ENCODE measurements at places on chromosomes 4 and X.

- DNase-seq: no peak
Observed at GRCh38 chrX:71609095-71609750, 9.1 kb downstream of the CXCR3 start.

DNA sequence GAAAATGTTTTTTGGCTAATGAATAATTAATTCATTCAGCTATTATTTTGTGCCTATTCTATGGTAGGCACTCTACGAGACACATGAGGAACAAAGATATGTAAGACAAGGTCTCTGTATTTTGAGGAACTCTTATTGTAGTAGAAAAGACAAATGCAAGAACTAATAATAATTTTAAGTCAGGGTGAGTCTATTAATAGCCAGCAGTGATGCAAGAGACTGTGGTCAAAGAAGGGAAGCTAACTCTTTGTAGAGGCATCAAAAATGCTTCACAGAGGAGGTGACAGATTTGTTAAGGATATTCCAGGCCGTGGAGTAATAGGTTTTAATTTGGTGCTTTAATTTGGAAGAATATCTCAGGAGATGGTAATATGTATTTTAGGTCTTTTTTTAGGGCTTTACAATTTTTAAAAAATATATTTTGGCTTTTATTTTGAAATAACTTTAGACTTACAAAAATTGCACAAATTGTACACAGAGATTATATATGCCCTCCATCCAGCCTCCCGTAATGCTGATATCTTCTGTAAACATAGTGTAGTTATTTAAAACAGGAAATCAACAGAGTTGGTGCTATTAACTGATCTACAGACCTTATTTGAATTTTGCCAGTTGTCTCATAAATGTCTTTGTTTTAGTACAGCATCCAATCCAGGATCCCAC lies 48.1 kb downstream of the DCLK2 start:
- DNase-seq: peak; percentile 84

DNA sequence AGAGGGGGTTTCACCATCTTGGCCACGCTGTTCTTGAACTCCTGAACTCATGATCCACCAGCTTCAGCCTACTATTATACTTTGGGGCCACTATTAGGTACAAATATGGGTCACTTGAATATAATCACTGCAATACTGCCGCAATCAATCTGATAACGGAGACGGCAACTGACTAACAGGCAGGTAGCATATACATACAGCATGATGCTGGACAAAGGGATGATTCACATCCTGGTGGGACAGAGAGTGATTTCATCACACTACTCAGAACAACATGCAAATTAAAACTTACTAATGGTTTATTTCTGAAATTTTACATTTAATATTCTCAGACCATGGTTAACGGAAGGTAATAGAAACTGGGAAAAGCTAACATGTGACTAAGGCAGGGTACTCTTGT lies 10.9 kb downstream of the LRBA start:
- no peak for DNase-seq

GRCh38 chr4:106898621-106899230 lies 137.4 kb downstream of the DKK2 start:
- DNase-seq: peak; percentile 74

DNA sequence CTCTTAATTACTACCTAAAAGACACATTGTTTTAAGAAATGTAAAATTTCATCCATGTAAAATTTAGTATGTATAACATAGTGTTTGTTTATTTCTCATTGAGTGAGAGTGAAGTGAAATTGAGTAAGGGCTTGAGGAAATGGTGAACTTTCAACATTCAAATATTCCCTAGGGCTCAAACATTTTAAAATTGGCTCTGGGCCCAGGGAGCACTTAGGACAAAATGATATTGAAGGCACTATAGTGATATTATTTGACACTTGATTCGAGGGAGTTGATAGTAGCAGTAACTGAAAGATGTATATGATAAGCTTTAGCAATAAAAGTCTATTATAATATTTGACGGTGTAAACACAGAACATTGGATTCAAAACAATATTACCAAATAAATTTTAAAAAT lies 1244.0 kb upstream of the TENM3 start:
- DNase-seq: no peak

DNA sequence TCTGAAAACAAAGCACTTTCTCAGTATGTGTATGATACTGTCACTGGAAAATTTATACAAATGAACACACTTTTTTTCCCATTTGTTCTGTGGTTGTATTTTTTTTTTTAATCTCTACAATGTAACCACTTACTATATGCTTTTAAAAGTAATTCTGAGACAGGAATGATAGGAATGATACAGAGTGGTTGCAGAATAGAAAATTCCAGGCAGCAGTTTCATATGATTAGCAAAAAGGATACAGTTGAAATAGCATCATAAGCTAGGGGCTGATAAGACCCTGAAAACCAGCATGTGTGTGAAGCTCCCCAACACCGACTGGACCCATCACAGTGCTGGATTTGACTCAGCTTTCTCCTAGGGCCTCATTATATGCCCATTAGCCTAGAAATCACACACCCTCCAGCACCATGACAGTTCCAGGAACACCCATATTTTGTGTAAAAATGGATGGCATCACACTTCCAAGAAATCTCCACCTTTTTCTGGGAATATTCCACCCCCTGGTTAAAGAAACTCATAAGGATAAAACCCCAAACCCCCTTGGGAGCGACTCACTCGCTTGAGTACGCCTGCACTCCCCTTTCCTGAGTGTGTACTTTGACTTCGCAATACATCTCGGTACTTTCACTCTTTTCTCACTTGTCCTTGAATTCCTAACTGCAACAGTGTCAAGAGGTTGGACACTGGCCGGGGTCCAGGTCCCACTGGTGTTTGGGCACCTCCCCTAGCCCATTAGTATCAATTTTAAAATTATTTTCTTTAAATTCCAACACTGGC lies 77.4 kb upstream of the AGA start:
- DNase-seq: no peak

DNA sequence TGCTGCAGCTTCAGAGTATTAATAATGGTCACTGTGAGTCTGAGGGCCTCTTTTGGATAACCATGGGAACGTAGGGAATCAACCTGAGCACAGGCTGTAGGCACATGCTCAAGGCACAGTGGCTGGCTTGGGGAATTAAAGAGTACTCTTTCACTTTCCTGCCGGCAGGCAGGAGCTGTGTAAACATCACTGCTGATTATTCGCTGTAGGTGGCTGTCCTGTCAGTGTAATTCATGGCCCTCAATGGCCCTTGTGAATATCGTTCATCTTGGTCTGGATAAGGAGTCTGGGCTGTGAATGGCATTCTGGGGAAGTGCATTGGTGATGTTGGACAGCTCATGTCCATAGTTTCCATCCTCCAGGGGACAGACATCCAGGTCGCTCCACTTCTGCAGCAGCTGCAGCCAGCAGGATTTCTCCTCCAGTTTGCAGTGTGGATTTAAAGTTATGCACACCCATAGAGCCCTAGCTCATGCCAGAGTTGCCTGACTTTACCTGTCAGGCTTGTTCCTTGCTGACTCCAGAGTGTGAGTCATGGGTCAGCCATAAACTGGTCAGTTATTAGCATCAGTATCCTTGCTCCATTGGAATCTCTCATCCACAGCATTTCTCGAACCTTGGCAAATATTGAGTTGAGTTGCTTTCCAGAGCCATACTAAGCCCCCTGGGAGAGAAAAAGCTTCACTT lies 43.0 kb downstream of the C4orf33 start:
- no peak for DNase-seq

GRCh38 chr4:113502476-113502875 lies 259.1 kb downstream of the CAMK2D start:
- peak; percentile 50 for DNase-seq

DNA sequence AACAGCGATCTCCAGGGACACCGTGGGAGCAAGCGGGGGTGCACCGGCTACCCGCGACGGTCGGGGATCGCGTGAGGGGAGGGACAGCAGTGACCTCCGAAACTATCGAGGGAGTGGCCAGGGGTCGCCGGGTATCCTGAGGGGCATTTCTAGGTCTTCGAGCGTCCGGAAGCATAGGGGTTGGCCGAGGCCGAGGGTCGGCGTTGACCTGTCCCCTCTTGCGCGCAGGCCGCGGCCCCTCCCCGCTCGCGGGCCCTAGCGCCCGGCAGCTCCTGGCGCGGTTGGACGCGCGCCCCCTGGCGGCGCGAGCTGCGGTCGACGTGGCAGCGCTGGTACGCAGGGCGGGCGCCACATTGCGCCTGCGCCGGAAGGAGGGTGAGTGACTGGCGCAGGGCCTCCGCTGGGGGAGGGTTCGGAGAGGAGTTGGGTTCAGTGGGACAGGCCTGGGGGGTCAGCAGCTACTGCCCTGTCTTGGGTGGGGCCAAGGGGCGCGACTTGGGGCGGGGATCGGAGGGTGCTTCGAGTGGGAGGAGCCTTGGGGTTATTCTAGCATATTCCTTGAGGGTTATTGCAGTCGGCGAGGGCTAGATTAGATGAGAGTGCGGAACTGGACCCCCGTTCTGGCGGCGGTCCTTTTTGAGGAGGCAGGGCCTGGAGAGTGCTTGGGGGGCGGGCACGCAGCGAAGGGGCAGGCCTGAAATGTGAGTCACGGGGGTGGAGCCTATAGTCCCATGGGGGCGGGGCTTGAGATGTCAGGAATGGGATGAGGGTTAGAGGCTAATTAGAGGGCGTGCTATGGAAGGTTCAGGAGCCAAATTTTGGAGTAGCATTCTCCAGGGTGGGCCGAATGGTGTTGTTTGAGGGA lies 1.2 kb downstream of the MAGIX start:
- peak; percentile 92 for DNase-seq

DNA sequence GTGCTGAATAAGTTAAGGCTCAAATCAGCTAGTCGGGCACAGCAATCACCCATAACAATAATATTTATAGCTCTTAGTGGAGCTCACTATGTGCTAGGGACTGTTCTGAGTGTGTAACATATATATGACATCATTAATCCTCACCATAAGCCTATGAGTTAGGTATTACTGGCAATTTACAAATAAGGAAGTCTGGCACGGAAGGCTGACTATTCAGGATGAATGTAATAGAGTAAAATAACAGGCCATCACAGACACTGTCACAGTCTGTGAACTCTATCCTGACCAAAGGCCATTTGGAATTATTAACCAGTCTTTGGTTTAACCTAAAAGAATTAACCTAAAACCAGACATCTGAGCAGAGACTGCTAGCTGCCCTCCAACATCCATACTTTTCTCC lies 119.3 kb downstream of the C4orf51 start:
- DNase-seq: peak; percentile 29

DNA sequence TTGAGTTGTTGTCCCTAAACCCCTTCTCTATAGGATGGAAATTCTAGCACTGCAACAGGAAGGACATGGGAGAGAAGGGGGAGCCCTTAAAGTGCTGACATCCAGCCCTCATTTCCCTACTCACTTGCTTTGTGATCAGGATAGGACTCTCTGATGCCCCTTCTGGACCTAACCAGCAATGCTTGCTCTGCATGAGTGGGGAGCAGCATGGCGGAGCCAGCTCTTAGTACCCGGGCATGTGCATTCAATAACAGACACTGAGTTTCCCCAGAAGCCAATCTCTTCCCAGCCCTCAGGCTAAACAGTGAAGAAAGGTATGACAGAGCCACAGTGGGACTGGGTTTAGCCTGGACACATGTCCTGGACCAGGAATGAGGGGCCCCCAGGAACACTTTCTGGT lies 14.0 kb downstream of the SOD3 start:
- no peak for DNase-seq

DNA sequence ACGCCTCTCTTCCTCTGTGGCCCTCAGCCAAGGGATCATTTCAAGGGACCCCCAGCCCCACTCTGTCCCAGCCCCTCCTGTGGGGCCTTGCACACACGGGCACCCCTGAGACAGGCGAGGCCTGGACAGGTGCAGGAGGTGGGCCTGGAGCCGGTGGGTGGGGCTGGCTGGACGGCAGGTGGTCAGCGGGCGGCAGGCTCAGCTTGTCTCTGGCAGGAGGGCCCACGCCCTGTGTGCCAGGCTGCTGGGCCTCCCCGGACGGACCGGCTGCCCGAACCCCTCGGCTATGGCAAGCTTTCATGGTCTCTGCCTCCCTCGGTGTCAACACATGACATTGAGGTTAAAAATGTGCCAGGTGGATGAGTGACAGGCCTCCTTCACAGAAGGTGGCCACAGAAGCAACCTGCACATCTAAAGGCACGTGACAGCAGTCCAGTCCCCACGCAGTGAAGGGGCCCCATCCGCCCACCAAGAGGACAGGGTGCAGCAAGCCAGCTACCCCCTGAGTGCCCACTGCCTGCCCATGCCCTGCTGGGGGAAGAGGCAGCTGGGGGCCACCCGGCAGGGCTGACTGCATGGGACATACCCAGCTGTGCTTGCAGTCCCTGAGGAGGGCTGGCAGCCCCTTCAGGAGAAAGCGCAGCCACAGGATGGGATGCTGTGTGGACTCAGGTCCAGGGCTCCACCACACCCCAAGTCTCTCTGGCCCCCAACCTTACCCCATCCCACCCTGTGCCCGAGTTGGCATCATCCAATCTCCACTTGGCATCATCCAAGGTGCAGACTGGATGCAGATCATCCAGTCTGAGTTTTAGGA lies 109.3 kb downstream of the FAM53A start:
- no peak for DNase-seq

DNA sequence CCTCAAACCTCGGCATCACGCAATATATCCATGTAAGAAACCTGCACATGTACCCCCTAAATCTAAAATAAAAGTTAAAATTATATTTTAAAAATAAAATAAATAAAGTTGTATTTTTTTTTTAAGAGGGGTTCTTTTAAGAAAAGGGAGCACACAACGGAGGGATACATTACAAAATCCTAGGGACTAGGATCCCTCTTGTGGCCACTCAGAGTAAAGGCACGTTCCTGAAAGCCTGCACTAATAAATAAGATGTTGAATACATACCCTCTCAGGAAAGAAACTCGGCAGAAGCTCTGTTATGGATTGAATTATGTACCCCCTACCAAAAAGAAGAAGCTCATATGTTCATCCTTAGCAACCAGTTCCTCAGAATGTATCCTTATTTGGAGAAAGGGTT lies 50.9 kb upstream of the PRDX4 start:
- DNase-seq: peak; percentile 22

GRCh38 chrX:113833096-113834055 lies 750.5 kb upstream of the HTR2C start:
- DNase-seq: no peak

- DNase-seq: no peak
Observed at GRCh38 chrX:10118530-10118929, 38.2 kb upstream of the CLCN4 start.

- no peak for DNase-seq
Observed at GRCh38 chr4:16136827-16137226, 53.0 kb upstream of the PROM1 start.

- DNase-seq: no peak
Observed at GRCh38 chrX:625137-625691, 5.4 kb upstream of the SHOX start.

- DNase-seq: no peak
Observed at GRCh38 chr4:93814141-93814540, 14.4 kb upstream of the ATOH1 start.

DNA sequence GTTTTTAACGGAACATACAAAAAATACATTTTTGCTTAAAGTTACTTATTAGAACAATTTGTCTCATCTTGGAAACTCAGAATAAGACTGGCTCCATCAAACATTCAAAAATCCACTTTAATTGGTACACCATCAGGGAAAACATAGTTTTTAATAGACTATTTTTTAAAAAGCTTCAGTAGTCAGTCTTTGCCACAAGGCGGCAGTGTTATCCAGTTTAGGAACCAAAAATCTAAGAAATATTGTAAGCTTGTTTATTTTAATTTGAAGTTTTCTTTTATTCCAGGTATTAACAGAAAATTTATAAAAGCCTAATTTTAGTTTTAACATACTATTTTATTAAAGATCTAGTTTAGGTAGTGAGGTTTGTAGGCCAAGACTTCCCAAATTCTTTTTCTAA lies 107.7 kb downstream of the APOOL start:
- peak; percentile 27 for DNase-seq

Data from suppressor macrophage treated with lipopolysaccharide for 1 hour (primary cell).